Mononuclear cell (primary cell): ENCODE measurements at places on chromosomes 3 and 15. TPM values are rescaled to one million over a fixed set of nuclear protein-coding genes. Genes with fewer than 3 reads are reported as not detected.

CELF6 gene
- 0.84 TPM for total RNA-seq

SEMA3G gene
- 0.31 TPM for total RNA-seq

CLDN1 gene
- total RNA-seq = 0.10 TPM

HESX1 gene
- 0.52 TPM for total RNA-seq

RYR3 gene
- 0.10 TPM for total RNA-seq

ARPC4 gene
- 284 TPM for total RNA-seq

NANOGP8 gene
- total RNA-seq = 0.21 TPM

XCR1 gene
- 1.0 TPM for total RNA-seq

TMEM207 gene
- not detected for total RNA-seq
